ENCODE measurements at places on chromosomes 6 and 20.

DNA sequence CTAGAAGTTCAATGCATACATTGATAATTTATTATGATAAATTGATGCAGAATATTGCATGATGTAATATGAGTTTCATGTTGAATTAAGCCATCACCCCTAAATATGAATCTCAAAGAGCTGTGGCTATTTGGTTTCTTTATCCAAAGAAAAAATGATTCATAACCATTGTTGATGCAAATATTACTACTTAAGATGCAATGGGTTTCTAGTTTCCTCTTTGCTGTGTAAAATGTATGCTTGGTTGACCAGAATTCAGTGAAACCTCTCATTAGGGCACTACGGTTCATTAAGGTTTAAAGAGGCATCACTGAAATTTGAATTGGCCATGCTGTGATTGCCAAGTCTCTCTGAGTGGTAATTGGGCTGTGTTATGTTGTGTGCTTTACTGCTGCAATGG, 492.5 kb upstream of the FLRT3 start:
- DNase-seq: no peak

GRCh38 chr20:4567170-4567569, 154.5 kb upstream of the PRND start:
- DNase-seq: peak; percentile 3

GRCh38 chr6:141986457-141986856, 146.3 kb upstream of the GJE1 start:
- no peak for DNase-seq

- DNase-seq: peak; percentile 66
Measured at GRCh38 chr6:111482188-111482958, 645 bp downstream of the REV3L start.

- DNase-seq: no peak
Measured at GRCh38 chr6:92748131-92748530, 671.2 kb downstream of the EPHA7 start.

GRCh38 chr6:102670735-102671134, 1277.2 kb downstream of the GRIK2 start:
- no peak for DNase-seq

DNA sequence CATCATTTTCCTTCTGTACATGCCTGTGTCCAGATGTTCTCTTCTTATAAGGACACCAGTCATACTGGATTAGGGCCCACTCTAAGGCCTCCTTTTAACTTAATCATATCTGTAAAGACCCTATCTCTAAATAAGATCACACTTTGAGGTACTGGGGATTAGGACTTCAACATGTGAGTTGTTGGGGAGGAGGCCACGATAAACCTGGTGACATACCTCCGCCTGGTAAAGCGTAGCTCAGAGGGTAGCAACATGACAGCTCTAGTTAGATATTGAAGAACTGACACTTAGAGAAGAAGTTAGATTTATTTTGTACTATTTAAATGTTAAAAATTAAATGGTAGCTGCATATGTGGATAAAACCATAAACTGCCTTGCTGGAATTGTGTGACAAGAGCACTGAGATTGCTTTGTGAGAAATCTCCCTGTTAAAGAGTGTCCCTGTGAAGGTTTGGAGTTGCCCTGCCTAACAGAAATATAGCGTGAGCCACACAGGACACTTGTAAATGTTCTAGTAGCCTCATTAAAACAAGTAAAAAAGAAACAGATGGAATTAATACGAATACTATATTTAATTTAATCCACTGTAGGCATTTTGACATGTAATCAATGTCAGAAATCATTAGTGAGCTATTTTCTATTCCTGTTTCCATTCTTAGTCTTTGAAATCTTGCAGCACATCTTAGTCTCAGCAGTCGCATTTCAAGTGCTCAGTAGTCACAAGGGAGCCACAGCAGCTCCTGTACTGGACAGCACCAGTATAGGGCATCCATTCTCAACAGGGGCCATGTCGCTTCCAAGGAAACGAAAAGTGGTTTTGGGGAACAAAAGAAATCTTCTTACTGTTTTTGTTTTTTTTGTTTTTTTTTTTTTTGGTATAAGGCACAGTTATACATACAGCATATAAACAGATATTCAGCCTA, 13.4 kb downstream of the PLCB1 start:
- DNase-seq: no peak

- peak; percentile 84 for DNase-seq
Measured at GRCh38 chr20:50112512-50113419, at the start of gene UBE2V1. Gene UBE2V1, minus strand, starts transcription at chr20:50113150. Its CDS starts 22 bp downstream, at chr20:50113128.

GRCh38 chr6:112040956-112041355, 12.9 kb upstream of the CCN6 start:
- no peak for DNase-seq

DNA sequence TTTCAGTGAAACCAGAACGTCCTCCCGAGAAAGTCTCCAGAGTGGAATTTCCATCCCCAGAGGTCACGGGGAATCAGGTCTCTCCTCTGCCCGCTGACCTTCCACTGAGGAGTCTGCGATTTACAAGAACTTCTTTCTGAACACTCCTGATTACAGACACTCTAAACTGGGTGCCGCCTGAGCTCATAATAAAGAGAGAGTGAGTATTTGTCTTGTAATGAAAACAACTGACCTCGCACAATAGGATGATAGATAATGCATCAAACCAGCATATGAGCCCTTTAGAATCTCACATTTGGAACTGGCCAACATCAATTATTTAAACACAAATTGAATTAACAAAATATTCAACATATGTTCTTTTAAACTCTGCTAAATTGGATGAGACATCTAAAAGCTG, 47.5 kb downstream of the DLL1 start:
- no peak for DNase-seq

GRCh38 chr6:138562691-138563090, 63.4 kb upstream of the NHSL1 start:
- DNase-seq: no peak

GRCh38 chr6:117600008-117600743, 2.1 kb downstream of the GOPC start:
- DNase-seq: peak; percentile 29

GRCh38 chr6:108715832-108716231, 132.4 kb upstream of the ARMC2 start:
- no peak for DNase-seq

DNA sequence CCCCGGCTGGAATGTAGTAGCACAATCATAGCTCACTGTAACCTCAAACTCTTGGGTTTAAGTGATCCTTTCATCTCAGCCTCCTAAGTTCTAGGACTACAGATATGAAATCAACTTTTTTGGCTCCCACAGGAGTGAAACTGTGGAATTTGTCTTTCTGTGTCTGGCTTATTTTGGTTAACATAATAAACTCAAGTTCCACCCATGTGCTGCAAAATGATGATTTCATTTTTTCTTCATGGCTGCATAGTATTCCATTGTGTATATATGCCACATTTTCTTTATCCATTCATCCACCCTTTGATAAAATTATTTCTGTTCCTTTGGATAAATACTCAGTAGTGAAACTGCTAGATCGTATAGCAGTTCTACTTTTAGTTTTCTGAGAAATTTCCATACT, 29.9 kb downstream of the RNGTT start:
- DNase-seq: no peak

DNA sequence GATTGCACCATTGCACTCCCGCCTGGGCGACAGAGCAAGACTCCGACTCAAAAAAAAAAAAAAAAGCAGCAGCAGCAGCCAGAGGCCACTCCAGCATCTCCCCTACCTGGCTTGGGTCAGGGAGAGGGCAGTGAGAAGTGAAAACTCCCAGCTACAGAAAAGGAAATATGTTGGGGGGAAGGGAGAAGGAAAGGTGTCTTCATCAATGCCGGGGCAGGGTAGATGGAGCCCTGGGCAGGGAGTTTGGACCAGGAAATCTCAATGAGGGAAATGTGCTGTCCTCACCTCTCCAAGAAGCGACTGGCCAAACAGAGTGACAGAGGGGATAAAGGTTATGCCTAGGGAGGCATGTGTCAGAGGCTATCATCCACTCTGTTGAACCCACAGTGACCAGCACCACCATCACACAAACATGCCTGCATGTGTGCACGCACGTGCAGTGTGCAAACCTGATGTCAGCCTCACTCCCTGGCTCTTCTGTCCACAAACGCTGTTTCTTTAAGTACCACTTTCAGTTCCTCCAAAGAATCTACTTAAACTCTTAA, 887 bp upstream of the AIF1 start:
- no peak for DNase-seq

DNA sequence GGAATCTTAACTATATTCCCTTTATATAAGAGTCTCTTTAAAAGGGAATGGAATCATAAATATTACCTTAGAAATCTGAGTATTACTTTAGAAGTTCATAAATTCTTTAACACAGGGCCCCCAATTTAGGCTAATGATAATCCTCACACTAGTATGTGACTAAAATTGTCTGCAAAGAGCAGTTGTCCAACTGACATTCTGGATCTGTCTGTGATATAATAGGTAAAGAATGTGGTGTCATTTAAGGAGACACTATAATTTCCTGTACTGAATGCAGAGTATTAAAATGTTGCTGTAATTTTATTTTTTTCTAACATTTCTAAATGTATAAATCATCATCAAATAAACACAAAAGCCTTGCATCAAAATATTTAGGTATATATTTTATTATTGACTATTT, 128.5 kb upstream of the DST start:
- DNase-seq: no peak

- no peak for DNase-seq
Measured at GRCh38 chr6:124688369-124688768, 273.9 kb upstream of the RNF217 start.

GRCh38 chr20:6999381-6999780, 231.9 kb downstream of the BMP2 start:
- no peak for DNase-seq

GRCh38 chr6:136975089-136975715, 53.1 kb downstream of the SLC35D3 start:
- no peak for DNase-seq

Measured in hematopoietic multipotent progenitor cell treated with erythropoietin and hydrocortisone succinate and interleukin-3 and kit ligand, for 8 days (in vitro differentiated cells).